ENCODE measurements at places on chromosomes 1 and 21. TPM values are rescaled to one million over a fixed set of nuclear protein-coding genes. Genes with fewer than 3 reads are reported as not detected.

DNM3 gene
- total RNA-seq, result 30.4 TPM

PTCH2 gene
- 0.30 TPM for total RNA-seq

CD247 gene
- 7.9 TPM for total RNA-seq

MTARC1 gene
- 10.0 TPM for total RNA-seq

KIF26B gene
- total RNA-seq, result 2.1 TPM

CHI3L1 gene
- total RNA-seq, result 54.9 TPM

PUSL1 gene
- total RNA-seq, result 38.8 TPM

TDRD10 gene
- 6.2 TPM for total RNA-seq

All from upper lobe of left lung (tissue), 6 donors.